ENCODE measurements at places on chromosomes 4 and X. TPM values are rescaled to one million over a fixed set of nuclear protein-coding genes. Genes with fewer than 3 reads are reported as not detected.

GRCh38 chrX:71994601-71995000, 84.0 kb downstream of the NHSL2 start:
- no peak overlapping the region for H3K4me3 ChIP-seq
- H3K27ac ChIP-seq, result no peak overlapping the region
- no peaks in the 10 kb centered on the region for H3K4me1 ChIP-seq
- no peaks in the 10 kb centered on the region for H3K36me3 ChIP-seq

- no peaks in the 10 kb centered on the region for H3K4me1 ChIP-seq
- H3K36me3 ChIP-seq, result no peaks in the 10 kb centered on the region
- no peak overlapping the region for H3K4me3 ChIP-seq
- DNase-seq, result no peak
- H3K27ac ChIP-seq, result no peak overlapping the region
- H3K27me3 ChIP-seq, result no peaks in the 10 kb centered on the region
Measured at GRCh38 chrX:16743604-16744325, 24.4 kb downstream of the SYAP1 start.

DNA sequence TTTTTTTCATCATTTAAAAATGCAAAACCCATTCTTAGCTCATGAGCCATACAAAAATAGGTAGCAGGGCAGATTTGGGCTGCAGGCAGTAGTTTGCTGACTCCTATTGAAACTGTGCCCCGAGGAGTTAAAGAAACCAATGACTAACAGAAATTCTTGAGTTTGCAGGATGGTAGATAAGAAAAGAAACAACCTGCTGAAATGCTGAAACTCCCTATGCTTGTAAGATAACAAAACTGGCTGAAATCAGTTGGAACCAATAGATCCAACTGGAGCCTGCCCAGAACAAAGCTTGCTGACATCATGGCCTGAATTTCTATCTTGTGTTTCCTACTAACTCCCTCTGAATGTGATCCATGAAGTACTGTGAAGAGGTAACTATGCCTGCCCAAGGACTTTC, 68.6 kb downstream of the ANOS1 start:
- no peaks in the 10 kb centered on the region for H3K27me3 ChIP-seq
- H3K36me3 ChIP-seq, result no peaks in the 10 kb centered on the region
- no peak overlapping the region for H3K4me3 ChIP-seq
- DNase-seq, result no peak
- no peaks in the 10 kb centered on the region for H3K4me1 ChIP-seq

DNA sequence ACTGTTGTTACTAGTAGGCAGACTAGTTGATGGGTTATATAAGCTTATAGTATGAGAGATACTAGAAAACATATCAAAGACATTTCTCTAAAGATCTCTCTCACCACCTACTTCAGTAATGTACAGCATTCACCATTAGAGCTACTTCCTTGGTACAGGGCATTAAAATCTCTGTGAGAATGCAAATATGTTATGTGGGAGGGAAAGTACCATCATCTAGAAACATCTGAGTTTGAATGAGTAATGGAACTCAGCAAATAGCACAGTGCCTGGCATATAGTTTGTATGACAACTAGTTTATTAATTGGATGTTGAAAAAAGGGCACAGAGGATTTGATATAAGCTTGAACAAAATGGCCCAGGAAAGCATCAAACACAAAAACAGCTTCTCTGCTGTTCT, 211.1 kb downstream of the GLUD2 start:
- no peaks in the 10 kb centered on the region for H3K36me3 ChIP-seq
- DNase-seq, result no peak
- H3K4me1 ChIP-seq, result no peaks in the 10 kb centered on the region
- no peak overlapping the region for H3K4me3 ChIP-seq
- H3K27me3 ChIP-seq, result no peaks in the 10 kb centered on the region

DNA sequence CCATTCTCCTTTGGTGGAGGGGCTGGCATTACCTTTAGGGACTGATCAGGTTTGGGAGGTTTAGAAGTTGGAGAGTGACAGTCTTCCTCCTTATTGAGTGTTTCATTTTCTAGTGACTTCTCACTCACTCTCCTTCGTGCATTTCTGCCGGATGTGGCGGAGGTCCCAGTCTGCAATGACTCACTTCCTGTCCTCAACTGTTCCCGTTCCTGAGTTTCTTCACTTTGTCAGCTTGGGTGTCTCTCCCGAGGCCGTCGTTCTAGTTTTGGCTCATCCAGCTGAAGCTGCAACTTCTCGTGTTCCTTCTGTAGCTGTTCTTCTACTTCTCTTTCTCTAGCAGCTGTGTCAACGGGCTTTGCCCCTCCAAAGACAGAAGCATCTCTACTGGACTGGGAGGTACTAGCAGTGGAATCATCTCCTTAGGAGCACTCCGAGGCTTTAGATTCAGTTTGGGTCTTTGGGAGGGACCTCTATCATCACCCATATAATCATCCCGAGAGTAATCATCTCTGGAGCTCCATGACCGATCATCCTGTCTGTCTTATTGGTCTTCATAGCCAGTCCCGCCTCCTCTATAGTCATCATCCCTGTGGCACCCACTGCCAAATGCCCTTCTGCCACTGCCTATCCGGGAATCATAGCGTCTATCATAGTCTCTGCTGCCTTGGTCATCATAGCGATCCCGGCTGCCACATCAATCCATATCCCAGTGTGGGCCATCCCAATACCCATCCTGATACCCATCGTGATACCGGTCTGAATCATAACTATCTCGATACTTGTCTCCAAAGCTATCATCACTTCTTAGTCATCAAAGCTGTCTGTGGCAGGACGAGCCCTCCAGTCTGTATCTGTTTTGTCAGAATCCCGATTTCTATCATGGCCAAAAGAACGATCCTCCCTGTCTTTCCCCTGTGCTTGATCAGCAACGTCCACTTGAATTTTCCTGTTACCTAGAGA, 35.3 kb upstream of the VSIG4 start:
- no peaks in the 10 kb centered on the region for H3K36me3 ChIP-seq
- no peak overlapping the region for H3K27ac ChIP-seq
- H3K27me3 ChIP-seq, result no peaks in the 10 kb centered on the region
- no peak for DNase-seq
- H3K4me3 ChIP-seq, result no peak overlapping the region

- DNase-seq, result no peak
- no peaks in the 10 kb centered on the region for H3K36me3 ChIP-seq
- H3K4me3 ChIP-seq, result no peak overlapping the region
- H3K27ac ChIP-seq, result no peak overlapping the region
Measured at GRCh38 chr4:59161249-59161648, 2038.9 kb upstream of the ADGRL3 start.

GRCh38 chrX:16885628-16886027, 15.5 kb upstream of the RBBP7 start:
- H3K36me3 ChIP-seq, result no peaks in the 10 kb centered on the region
- H3K4me1 ChIP-seq, result no peaks in the 10 kb centered on the region
- no peak overlapping the region for H3K27ac ChIP-seq
- H3K27me3 ChIP-seq, result no peaks in the 10 kb centered on the region

- no peaks in the 10 kb centered on the region for H3K36me3 ChIP-seq
- DNase-seq, result no peak
- H3K27ac ChIP-seq, result no peak overlapping the region
- H3K4me3 ChIP-seq, result no peak overlapping the region
Measured at GRCh38 chr4:164847967-164848649, 28.9 kb upstream of the APELA start.

DNA sequence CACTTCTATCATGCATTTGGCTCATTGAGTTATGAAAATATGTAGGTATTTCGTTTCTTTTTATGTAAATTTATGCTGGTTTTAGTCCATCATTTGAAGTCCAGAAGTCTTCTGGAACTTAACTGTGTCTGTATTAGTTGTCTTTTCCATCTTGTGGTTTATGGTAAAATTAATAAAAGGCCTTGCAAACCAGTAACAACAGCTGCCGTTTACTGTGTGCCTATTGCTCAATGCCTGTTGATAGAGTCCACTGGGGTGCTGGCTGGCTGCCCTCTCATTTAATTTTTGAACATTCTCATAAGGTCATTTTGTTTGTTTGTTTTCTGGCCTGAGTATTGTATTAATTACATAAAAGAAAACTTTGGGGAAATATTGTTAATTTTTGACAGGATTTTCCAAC, 98.0 kb downstream of the NAA11 start:
- H3K4me3 ChIP-seq, result no peak overlapping the region
- no peak for DNase-seq
- no peaks in the 10 kb centered on the region for H3K27me3 ChIP-seq
- no peak overlapping the region for H3K27ac ChIP-seq
- no peaks in the 10 kb centered on the region for H3K36me3 ChIP-seq
- H3K4me1 ChIP-seq, result no peaks in the 10 kb centered on the region

GRCh38 chr4:86033171-86033570, 326.7 kb downstream of the MAPK10 start:
- no peaks in the 10 kb centered on the region for H3K36me3 ChIP-seq
- DNase-seq, result peak; percentile 40
- H3K27me3 ChIP-seq, result no peaks in the 10 kb centered on the region
- H3K4me1 ChIP-seq, result peaks cover 5% of the 10 kb centered on the region

GRCh38 chrX:30888526-30889146, 418 bp downstream of the TAB3 start:
- no peaks in the 10 kb centered on the region for H3K27me3 ChIP-seq
- peak overlapping the region; percentile 80 for H3K27ac ChIP-seq
- no peaks in the 10 kb centered on the region for H3K36me3 ChIP-seq

DNA sequence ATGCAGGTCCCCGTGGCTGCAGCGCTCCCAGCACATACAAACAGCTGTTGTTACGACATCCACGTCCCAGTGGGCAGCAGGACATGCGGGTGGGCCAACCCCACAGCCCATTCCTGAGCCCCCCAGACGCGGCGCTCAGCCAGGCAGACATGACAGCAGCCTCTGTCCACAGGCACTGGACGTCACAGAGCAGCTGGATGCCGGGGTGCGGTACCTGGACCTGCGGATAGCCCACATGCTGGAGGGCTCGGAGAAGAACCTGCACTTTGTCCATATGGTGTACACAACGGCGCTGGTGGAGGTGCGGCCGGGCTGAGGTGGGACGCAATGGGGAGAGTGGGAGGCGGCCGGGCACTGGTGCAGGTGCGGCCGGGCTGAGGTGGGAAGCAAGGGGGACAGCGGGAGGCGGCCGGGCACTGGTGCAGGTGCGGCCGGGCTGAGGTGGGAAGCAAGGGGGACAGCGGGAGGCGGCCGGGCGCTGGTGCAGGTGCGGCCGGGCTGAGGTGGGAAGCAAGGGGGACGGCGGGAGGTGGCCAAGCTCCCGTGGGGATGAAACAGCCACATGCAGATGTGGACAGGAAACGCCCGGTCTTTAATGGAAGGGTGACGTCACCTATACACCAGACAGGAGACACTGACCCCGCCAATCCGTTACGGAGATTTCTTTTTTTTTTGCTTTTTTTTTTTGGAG, 9.4 kb downstream of the PLCXD1 start:
- DNase-seq, result no peak
- no peaks in the 10 kb centered on the region for H3K4me1 ChIP-seq
- no peaks in the 10 kb centered on the region for H3K36me3 ChIP-seq

DNA sequence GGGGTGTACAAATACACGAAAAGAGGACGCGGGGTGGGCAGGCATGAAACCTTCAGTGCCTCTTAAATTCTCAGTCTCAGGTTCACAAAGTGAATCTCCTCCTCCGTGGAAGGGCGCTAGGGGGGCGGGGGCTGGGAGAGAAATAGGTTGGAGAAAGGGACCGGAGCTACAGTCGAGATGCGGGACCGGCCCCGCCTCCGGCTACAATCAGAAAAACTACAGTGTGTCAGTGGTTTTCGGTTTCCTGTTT, 3.4 kb downstream of the MAML3 start:
- DNase-seq, result peak; percentile 92
- peak overlapping the region; percentile 66 for H3K4me3 ChIP-seq
- no peaks in the 10 kb centered on the region for H3K36me3 ChIP-seq
- peak overlapping the region; percentile 99 for H3K27ac ChIP-seq

DNA sequence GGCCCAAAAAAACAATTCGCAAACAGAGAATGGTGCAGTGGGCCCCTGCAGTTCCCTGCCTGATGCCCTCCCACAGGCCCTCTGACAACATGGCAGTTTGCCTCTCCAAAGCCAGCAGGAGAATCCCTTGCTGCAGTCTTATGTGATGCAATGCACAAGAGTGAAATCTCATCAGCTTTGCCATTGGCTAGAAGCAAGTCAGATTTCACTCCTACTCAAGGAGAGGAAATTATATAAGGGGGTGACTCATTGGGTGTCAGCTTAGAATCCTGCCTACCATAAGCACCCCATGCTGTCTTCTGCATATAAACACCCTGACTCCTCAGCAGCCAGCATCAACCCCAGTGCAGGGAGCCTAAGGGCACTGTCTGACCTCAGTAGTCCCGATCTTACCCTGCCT, 157.3 kb upstream of the LDB2 start:
- no peaks in the 10 kb centered on the region for H3K27me3 ChIP-seq
- H3K27ac ChIP-seq, result no peak overlapping the region
- no peak for DNase-seq
- H3K36me3 ChIP-seq, result no peaks in the 10 kb centered on the region

DNA sequence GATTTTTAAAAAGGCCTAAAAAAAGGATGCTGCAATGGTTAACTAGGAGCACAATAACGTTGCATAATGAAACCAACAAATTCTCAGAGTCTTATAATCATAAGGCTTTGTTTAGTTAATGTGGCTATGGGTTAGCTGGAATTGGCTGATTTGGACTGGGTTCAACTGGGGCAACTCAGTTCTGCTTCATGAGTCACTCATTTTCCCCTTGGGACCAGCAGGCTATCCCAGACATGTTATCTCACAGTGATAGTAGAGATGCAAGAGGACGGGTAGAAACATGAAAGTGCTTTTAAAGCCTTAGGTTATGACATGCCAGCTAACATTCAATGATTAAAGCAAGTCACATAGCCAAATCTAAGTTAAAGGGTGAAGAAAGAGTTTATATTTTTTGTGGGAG, 189.2 kb upstream of the GK2 start:
- no peaks in the 10 kb centered on the region for H3K4me1 ChIP-seq
- no peak for DNase-seq
- H3K27me3 ChIP-seq, result no peaks in the 10 kb centered on the region
- H3K4me3 ChIP-seq, result no peak overlapping the region
- H3K27ac ChIP-seq, result no peak overlapping the region

- no peak overlapping the region for H3K4me3 ChIP-seq
- H3K27me3 ChIP-seq, result no peaks in the 10 kb centered on the region
- DNase-seq, result no peak
- H3K36me3 ChIP-seq, result no peaks in the 10 kb centered on the region
Measured at GRCh38 chrX:129318375-129318774, 204.9 kb downstream of the SMARCA1 start.

DNA sequence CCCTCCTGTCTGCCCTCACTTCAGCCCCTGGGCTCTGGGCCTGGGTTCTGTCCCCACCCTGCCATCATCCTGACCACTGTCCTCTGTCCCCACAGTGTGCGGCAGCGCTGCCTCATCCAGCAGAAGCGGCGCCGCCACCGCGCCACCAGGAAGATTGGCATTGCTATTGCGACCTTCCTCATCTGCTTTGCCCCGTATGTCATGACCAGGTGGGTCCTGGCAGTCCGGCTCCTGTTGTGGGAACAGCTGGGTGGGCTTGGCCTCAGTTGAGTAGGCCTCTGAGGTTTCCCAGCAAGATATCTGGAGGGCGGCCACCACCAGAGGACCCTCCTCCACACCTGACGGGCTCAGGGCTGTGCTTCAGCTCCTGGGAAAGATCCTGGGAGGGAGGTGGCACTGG, 2.2 kb downstream of the GPR78 start:
- no peak overlapping the region for H3K4me3 ChIP-seq
- H3K27me3 ChIP-seq, result no peaks in the 10 kb centered on the region
- H3K27ac ChIP-seq, result no peak overlapping the region
- H3K4me1 ChIP-seq, result no peaks in the 10 kb centered on the region

GRCh38 chr4:98929341-98930267, 671 bp upstream of the EIF4E start:
- no peaks in the 10 kb centered on the region for H3K27me3 ChIP-seq
- H3K4me1 ChIP-seq, result peaks cover 5% of the 10 kb centered on the region
- peak overlapping the region; percentile 99 for H3K4me3 ChIP-seq
- no peaks in the 10 kb centered on the region for H3K36me3 ChIP-seq

Gene LDB2
- total RNA-seq, result 215 TPM

Gene TRAM1L1
- 1.1 TPM for total RNA-seq

Gene BEND2
- total RNA-seq, result not detected

Gene BST1
- total RNA-seq, result not detected

Gene TBC1D8B
- total RNA-seq, result 27.9 TPM
